ENCODE measurements at places on chromosomes 3 and 15.

DNA sequence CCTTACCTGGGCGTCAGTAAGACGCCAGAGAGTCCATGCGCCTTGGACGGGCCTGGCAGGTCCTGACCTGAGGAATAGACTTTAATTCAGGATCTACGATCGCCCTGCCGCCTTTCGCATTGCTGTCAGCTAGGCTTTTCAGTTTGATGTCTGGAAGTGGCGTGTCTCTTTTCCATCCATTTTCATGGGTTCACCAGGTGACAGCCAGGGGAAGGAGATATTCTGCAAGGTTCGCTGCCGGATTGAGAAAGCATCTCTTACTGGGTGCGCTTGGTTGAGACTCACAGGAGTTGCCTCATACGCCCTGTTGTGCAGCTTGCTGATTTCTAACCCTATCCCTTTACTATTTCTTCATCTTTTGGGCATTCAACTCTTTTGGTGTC is 7.4 kb downstream of the EPHA3 start:
- no peak for DNase-seq

DNA sequence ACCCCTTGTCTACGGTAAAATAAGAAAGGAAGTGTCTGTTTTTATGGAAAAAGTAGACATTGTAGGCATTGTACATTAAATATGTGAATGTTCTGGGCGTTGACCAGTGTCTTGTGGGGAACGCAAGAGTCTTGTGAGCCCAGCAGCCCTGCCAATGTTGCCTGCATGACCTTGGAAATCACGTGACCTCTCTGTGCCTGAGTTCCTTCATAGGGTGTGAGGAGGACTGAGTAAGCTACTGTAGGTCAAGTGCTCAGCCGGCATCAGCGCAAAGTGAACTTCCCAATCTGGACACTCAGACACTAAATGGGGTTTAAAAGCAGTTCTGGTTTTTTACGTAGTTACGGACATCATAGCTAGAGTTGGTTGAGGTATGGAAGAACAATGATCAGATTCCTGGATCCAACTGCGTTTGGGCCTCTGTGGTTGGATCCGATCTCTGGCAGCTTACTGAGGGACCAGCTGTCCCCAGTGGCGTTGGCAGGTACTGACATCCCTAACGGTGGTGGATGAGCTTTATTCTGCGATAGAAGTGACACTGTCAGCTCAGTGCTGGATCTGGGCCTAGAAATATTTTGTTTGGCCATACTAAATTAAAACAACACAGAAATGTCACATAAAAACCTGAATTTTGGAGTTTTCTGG is 63.8 kb downstream of the SPSB4 start:
- DNase-seq = no peak

- no peak for DNase-seq
Observed at GRCh38 chr3:43865351-43865750, 174.6 kb downstream of the ABHD5 start.

DNA sequence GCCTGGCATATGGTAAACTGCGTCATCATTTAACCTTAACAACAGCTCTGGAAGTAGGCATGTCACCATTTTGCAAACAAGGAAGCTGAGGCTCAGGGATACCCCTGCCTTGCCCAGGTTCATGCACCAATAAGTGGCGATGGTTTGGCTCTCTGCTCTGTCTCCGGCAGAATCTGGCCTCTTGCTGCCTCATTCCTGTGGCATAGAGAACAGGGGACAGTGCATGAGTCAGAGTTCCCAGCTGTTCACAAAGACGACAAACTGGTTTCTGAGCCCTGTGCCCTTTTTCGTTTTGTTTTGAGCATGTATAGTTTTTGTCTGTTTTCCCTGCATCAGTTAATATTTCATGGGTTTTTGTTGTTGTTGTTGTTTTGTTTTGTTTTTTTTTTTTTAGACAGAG is 236.8 kb downstream of the OPA1 start:
- DNase-seq = no peak

GRCh38 chr3:70770650-70771049 is 458.2 kb upstream of the MDFIC2 start:
- DNase-seq = no peak

DNA sequence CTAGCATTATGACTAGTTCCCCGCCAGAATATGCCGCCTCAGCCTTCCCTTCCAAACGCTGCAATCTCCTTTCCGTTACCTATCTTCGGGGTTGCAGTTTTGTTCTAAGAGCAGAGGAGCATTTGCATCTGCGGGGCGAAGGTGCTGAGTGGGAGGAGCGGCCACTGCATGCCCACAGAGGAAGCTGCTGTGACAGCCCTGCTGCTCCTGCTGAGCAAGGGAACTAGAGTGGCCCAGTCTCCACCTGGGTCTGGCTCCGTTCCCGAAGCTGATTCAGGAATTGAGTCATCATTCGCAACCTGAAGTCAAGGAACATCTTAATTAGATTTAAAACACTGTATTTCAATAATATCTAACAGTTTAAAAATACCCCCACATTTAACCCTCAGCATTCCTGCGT is 98.2 kb upstream of the TJP1 start:
- DNase-seq = no peak

GRCh38 chr15:57686657-57687056 is 19.9 kb upstream of the POLR2M start:
- no peak for DNase-seq

- DNase-seq = no peak
Observed at GRCh38 chr3:13867732-13868131, 12.1 kb downstream of the WNT7A start.

- DNase-seq = no peak
Observed at GRCh38 chr3:168417016-168417415, 321.3 kb upstream of the GOLIM4 start.

GRCh38 chr3:148880681-148881080 is 15.6 kb downstream of the CPA3 start:
- DNase-seq = no peak

GRCh38 chr3:176920766-176921160 is 276.5 kb downstream of the TBL1XR1 start:
- no peak for DNase-seq

- DNase-seq = no peak
Observed at GRCh38 chr15:49674370-49674769, 53.5 kb downstream of the DTWD1 start.

- no peak for DNase-seq
Observed at GRCh38 chr3:123841476-123842238, 42.5 kb downstream of the MYLK start.

GRCh38 chr3:61828880-61829721 is 267.7 kb downstream of the PTPRG start:
- DNase-seq = no peak

GRCh38 chr3:184716622-184717398 is 4.9 kb upstream of the MAGEF1 start:
- DNase-seq = no peak

DNA sequence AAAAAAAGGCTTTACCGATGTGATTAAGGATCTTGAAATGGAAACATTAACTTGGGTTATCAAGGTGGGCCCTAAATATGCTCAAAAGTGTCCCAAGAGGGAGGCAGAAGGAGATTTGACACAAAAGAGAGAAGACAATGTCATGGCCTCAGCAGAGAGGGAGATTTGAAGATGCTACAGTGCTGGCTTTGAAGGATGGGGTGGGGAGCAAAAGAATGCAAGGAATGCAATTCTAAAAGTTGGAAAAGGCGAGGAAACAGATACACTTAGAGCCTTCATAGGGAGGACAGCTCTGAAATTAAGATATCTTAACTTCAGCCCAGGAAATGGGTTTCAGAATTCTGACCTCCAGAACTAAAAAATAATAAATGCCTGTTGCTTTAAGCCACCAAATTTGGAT is 314.5 kb upstream of the CCDC54 start:
- DNase-seq = no peak

GRCh38 chr3:108035751-108036150 is 55.1 kb downstream of the CD47 start:
- DNase-seq = no peak

GRCh38 chr3:191414732-191415131 is 46.2 kb upstream of the PYDC2 start:
- no peak for DNase-seq

DNA sequence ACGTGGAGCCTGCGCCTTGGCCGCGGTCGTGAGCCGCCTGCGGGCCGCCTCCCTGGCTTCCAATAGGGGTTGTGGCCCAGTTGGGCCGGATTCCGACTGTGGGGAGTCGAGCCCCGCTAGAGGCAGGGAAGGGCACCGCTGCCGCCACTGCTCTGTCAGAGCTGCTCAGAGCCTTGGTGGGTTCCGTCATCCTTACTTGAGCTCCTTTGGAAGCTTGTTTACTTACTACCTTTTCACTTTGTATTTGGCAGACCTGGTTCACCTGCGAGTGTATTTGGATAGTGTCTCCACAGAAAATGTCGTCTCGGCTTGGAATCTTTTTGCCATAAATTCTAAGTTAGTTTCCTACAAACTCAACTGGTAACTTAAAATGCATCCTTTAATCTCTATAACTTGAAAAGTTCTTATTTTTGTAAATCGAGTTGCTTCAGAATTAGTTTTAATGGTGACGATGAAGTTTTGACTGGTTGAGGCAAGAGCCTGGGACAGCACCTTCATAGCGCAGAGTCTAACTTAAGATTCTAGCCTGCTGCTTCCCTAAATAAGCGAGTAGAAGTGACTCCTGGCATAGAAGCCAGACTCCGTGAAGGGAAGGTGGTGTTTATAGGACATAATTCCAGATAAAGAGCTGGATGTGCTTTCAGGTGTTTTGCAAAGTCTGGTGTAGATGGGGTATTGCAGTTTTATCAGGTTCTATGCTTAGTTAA is 800 bp downstream of the DAG1 start:
- no peak for DNase-seq

DNA sequence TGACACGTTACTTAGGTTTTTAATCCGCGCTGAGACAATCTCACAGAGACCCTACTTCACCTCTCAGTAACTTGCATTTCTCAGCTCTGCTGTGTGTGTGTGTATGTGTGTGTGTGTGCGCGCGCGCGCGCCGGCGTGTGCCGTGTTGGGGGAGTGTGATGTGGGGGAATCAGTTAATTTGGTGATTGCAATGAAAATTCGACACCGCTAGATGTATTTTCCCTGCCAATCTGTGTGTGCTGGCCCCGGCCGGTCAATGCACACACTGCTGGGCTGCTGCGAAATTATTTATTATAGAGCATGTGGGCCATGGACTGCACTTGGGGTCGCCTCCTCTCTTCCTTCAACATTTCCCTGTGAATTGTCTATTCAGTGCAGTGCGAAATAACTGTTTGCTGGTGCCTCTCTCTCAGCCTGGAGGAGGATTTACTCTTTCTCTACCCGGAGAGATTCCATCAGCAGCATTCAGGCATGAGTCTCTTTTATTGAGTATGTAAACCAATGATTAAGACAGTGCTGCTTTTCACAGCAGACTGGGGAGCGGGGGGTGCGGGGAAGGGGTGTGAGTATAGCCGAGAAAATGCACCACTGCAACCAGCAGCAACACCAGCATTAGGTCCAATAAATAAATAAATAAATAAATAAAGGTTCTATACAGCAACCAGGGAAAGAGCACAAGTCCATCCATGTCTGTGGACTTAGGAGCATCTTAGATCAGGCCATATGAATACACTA is 2.9 kb downstream of the CADM2 start:
- DNase-seq = no peak

GRCh38 chr3:48634661-48635221 is 520 bp downstream of the SLC26A6 start:
- DNase-seq = peak; percentile 56

GRCh38 chr3:183349421-183350157 is 78.8 kb downstream of the MCF2L2 start:
- no peak for DNase-seq

DNA sequence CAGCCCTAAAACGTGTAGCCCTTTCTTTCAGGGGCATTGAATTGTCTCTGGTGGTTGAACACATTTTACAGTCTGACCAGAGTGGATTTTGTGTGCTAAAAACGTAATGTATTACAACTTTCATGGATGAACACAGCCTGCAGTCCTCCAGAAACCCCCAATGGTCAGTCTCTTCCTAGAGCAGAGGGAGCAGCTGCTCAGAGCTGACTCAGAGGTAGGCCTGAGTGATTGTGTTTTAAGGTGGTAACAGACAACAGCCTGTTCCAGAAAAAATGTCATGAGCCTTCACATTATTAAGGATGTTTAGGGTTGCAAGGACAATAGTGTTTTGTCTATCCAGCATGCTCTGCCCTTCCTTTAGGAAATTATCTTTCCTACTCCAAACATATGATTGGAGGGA is 34.5 kb upstream of the CTNNB1 start:
- no peak for DNase-seq

DNA sequence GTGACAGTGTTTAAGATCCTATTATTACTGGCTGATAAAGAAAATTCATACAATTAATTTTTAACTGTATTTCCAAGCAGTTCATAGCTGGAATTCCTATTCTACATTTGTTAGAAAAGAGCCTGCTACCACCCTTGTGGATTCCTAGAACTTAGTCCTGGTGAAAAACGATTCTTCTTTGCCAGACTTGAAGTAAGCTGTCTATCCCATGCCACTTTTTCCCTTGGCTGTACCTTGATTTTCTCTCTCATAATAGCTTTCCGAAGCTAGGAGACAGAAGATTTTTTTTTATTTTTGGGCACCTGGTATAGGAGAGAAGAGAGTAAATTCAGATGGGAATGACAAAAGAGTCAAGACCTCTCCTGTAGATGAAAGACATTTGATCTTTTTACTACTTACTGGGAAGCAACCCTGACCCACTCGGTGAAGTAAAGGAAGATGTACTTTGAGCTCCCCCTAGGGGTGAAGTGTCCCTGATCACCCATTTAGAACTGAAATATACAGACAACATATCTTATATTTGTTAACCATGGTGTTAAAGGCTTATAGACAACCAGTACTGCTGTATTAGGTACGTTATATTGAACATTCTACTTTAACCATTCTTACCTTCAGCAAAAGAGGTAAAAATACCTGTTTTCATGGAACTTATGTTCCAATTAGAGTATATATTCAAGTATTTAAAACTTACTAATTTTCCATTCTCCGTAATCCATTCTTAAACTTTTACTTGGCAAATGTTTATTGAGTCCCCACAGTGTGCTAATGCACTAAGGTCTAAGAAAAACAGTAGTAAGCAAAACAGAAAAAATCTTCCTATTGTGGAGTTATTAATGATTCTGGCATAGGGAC is 36.2 kb upstream of the C3orf38 start:
- DNase-seq = peak; percentile 38

GRCh38 chr15:32979710-32980109 is 214.8 kb downstream of the FMN1 start:
- DNase-seq = no peak

GRCh38 chr15:79494963-79495755 is 63.0 kb downstream of the MINAR1 start:
- DNase-seq = no peak

DNA sequence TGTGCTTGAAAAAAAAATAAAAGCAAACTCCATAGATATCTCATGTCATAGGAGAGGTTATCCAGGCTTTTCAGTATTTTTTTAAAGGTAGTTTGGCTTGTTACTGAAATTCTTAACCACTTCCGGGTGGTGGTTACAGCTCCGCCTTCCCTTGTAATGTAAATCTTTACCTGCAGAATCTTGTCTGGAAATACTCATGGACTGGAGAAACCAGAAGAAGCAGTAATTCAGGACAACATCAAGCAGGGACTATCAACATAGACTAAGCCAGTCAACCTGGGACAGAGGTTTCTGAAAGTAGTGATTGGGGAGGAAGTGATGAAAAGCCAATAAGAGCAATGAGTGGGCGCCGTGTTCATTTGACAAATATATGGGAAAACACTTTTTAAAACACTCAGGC is 78.9 kb upstream of the SKOR1 start:
- DNase-seq = no peak

- DNase-seq = no peak
Observed at GRCh38 chr3:97960993-97961766, 11.1 kb downstream of the RIOX2 start.

- DNase-seq = no peak
Observed at GRCh38 chr3:38497031-38497430, 891 bp downstream of the EXOG start.

GRCh38 chr3:72105306-72105705 is 320.4 kb upstream of the PROK2 start:
- DNase-seq = no peak

- DNase-seq = no peak
Observed at GRCh38 chr3:105533960-105534359, 167.3 kb downstream of the ALCAM start.

Data from stimulated activated CD4-positive, alpha-beta T cell treated with anti-CD3 and anti-CD28 coated beads, Interleukin-4, amount 100 ng/mL, for 4 hours (primary cell).